ENCODE measurements at places on chromosomes 12 and 14. TPM values are rescaled to one million over a fixed set of nuclear protein-coding genes. Genes with fewer than 3 reads are reported as not detected.
A peak's percentile ranks its signal among the peaks of the same experiment; 100 is the strongest.

E2F7 gene
- total RNA-seq: 2.5 TPM

DNA sequence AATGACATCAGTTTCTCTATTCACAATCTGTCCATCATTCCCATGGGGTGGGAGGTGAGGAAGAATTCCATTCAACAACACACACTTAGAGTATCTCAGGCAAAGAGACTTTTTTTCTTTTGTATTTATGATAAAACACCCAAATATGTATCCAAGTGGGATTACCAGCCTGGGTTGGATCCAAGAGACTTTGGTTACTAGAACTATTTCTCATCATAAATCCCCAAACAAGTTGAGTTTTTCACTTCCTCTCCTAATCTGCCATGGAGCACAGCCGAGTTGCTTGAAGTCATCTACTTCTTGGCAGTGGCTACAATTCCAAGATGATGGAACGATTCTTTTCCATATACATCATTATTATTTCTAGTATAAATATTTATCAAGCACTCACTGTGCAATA, 209.2 kb upstream of the HMGA2 start:
- DNase-seq: peak; percentile 87

ESRRB gene
- total RNA-seq: not detected

TTC6 gene
- total RNA-seq: not detected

GRCh38 chr12:72111706-72112105, 160.5 kb upstream of the TRHDE start:
- no peak for DNase-seq

- peak; percentile 74 for DNase-seq
Measured at GRCh38 chr12:68310370-68310769, 21.8 kb downstream of the MDM1 start.

- DNase-seq: no peak
Measured at GRCh38 chr14:89616852-89617341, 199.9 kb upstream of the FOXN3 start.

SENP1 gene
- total RNA-seq: 15.6 TPM

DNA sequence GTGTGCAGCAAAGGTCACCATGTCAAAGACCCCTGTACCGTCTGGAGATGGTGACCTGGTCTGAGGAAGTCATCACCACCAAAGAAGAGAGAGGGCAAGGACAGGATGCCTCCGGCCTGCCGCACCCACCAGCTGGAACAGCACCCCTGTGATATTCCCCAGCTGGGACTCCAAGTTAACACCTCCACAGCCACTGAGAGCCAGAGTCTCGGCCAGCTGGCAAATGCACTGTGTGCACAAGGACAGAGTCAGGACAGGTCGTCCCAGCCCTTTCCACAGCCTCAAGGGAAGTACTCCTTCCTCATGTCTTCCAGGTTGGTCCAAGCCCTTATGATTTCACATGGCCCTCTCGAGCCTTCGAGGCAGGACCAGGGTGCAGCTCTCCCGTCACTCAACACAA, 19.3 kb upstream of the FKBP4 start:
- no peak for DNase-seq

MDGA2 gene
- not detected for total RNA-seq

- DNase-seq: peak; percentile 4
Measured at GRCh38 chr14:32366986-32367385, 37.9 kb downstream of the AKAP6 start.

FBLN5 gene
- total RNA-seq: 0.16 TPM

- DNase-seq: no peak
Measured at GRCh38 chr14:27056586-27056985, 458.8 kb upstream of the NOVA1 start.

- no peak for DNase-seq
Measured at GRCh38 chr14:67432050-67432564, 20.1 kb upstream of the PLEK2 start.

DNA sequence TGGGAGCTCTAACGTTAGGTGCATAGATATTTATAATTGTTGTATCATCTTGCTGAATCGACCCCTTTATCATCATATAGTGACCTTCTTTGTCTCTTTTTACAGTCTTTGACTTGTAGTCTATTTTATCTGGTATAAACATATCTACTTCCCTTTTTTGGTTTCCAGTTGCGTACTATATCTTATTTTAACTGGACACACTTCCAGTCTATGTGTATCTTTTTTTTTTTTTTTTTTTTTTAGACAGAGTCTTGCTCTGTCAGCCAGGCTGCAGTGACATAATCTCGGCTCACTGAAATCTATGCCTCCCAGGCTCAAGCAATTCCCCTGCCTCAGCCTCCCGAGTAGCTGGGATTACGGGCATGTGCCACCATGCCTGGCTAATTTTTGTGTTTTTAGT, 41.9 kb upstream of the ZFP36L1 start:
- no peak for DNase-seq

DNA sequence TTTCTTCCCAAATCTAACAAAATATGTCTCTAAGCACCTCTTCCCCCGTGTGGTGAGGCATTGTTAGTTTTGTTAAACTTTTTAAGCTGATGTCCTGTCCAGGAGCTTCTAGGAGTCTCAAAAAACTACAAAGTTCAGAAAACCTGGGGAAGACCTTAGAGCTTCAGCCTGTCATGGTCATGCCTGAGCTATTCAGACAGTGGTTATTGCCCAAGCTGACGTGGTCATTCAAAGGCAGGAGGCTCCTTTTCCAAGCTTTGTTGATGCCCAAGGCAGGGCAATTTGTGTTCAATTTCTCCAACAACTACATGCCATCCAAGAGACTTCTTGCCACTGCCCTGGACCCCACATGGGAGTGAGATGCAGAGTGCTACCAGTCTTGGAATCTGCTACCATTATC, 5.8 kb upstream of the LYZ start:
- no peak for DNase-seq

- no peak for DNase-seq
Measured at GRCh38 chr12:105177208-105177607, 58.8 kb downstream of the APPL2 start.

PTPRQ gene
- total RNA-seq: 4.0 TPM

RD3L gene
- not detected for total RNA-seq

Measured in MG63 (cell line).